ENCODE measurements at places on chromosomes 3 and 15.

DNA sequence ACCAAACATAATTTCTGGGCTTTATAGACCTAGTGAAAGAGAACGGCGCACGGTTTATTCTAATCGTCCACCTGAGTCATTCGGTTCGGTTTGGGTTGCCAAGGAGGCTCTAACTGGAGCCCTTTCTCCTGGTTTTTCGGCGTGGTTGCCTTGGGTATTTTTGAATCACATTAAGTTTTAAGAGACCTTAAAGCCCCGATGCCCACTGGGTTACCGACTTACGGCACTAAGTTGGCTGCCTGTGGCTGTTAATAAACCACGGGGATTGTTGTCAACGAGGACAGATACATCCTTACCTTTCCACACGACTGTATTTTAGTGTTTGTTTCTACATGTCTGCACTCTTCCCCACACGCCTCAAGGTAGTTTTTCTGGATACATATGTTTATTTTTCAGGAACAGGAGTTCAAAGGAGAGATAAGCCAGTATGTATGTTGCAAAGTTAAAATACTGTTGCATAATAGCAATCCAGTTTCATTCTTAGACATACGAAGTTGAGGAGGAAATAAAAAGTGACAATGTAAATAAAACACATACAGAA, 1.2 kb upstream of the ANP32A start:
- no peak for DNase-seq

DNA sequence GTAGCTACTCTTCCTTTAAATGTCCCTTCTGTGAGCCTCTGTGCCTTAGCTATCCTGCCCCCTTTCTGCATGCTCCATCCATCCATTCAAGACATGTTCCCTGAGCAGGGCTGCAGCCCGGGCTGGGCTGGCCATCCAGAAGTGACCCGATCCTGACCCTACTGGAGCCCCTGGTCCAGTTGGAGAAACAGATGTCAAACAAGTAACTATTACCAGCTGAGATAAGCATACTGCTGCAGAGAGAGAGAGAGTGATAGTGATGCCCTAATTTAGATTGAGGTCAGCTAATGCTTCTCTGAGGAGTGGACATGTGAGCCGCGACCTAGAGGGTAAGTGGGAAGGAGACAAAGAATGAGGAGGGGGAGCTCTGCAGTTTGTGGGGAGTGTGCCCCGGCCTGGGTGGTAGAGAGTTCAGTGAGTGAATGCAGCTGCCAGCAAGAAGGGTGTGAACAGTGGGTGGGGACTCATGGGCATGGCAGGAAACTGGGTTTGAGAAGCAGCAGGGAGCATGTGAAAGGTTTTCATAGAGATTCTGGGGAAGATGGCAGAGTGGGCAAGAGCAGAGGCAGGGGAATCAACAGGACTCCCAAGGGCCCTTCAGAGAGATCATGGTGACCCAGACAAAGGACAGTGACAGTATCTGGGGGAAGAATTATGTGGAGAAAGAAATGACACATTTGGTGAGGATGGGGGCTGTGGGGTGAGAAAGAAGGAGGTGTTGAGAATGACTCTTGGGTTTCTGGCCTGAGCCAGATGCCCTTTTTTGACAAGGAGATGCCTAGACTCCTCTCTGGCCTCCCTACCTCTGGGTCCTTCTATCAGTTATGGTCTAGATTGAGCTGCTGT, 44.9 kb downstream of the CHCHD6 start:
- no peak for DNase-seq

DNA sequence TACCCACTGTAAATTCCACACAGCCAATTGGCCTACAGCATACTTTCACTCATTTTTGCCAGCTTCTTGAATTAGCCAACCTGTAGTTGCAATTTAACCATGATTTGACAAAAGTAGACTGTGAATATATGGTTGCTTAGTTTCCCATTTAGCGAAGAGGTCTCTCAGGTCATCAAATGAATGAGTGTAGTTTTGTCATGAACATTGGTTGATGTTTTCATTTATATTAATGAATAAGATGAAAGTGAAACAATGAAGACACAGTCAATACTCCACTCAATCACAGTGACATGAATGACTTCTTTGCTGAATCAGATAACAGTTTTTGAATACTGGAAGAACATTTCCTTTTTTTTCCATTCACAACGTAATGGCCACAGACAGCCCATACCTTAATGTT, 15.3 kb upstream of the FAM3D start:
- no peak for DNase-seq

DNA sequence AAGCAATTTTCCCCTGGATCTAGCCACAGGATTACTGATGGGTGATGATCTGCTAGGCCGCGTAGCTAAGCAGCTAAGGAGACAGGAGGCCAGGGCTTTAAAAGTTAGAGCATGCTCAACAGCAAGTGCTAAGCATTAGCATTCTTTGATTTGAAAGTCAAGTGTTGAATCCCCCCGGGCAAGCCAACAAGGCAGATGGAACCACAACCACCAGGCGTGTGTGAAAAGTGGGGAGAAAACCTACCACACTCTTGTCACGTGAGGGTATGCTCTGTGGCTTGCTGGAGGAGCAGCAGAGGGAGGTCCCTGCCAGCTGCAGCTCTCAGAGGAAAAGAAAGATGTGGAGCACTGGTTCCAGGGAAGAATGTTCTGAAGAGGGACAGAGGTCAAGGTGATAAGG, 20.9 kb downstream of the SLC51A start:
- DNase-seq, result no peak

GRCh38 chr3:112755845-112756613, 90.6 kb downstream of the CD200R1L start:
- no peak for DNase-seq

- no peak for DNase-seq
Measured at GRCh38 chr3:7385635-7386034, 524.7 kb downstream of the GRM7 start.

DNA sequence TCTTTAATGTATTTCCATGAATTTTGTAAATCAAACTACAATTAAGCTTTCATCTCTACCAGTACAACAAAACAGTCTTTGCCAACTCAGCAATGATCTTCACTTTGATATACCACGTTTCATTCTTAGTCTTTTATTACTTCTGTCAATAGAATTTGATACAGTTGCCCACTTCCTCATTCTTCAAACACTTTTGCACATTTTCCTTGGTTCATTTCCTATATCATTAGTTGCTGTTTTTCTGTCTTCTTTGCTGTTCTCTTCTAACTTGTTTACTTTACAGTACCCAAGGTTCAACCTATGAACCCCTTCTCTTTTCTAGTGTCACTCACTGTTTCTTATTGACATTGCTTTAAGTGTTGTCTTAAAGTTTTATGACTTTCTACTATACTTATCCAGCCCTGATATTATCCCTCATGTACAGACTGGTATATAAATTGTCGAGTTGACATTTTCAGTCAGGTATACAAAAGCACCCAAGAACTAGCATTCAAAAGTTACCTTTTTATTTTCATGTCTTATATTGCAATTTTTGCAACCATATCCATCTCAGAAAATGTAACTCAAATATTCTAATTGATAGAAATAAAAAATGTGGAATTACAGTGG, 903.1 kb downstream of the NSUN3 start:
- no peak for DNase-seq

DNA sequence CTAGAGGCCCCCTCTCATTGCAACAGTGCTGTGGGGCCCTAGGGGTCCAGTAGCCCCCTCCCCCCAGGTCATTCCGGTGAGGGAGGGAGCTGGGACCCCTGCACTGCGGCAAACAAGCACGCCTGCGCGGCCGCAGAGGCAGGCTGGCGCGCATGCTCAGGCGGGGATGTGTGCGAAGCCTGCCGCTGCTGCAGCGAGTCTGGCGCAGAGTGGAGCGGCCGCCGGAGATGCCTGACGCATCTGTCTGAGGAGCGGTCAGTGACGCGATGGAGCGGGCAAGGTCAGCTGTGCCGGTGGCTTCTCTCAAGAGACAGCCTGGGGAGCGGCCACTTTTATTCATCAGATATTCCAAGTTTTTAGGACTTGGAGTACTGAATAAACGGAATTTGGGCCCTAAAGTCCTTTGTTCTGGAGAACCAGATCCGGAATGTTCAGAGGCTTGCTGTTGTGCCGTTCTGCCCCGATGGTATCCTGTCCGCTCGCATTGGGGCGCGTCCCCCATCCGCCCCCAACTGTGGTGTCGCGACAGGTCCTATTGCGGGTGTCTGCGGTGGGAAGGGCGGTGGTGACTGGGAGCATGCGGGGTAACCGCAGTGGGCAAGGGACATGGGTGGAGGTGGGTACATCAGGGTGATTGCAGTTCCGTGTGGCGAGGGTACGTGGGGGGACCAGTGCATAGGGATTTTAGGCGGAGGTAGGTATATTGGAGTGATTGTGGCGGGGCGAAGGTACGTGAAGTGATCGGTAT, at the start of the genes SNRPN and SNURF:
Gene SNRPN (plus strand): TSS at position 205 of the 748 bp plus-strand sequence. CDS start 19,467 bp downstream, outside the sequence.
Gene SNURF (plus strand): TSS at position 205 of the 748 bp plus-strand sequence. CDS start 62 bp downstream, at position 267.
- DNase-seq, result peak; percentile 68

DNA sequence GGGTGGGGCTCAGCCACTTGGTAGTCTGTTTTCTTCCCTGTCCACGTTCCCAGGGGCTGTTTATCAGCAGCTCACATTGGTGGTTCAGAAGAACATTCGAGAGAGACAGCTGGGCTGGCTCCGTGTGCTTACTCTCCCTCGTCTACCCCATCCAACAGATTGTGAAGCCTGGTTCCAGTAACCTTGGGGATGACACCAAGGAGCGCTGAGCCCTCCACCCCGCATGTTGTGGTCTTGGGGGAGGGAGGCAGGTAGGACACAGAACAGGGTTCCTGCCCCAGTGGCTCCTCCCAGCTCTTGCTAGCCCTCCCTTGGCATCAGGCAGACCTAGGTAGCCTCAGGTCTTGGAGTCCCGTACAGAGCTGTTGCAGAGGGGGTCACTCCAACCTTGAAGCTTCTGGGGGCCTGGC, 33.1 kb downstream of the KLF13 start:
- no peak for DNase-seq

DNA sequence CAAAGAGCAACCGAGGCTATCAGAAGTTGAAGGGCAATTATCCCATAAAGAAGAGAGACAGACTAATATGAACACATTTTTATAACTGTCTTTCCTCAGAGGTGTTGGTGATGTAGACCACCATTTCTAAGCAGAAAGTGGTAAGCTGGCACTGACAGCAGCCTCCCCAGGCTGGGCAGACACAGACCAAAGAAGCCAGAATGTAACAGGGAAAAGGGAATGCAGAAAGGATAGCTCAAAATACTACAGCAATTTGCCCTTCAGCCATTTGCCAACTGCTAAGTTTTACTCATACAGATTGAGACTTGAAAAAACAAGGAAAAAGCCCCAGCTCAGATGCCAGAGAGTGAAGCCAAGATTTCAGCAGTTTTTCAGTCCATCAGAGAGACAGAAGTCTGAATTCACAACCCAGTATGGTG, 73.5 kb upstream of the ABI3BP start:
- DNase-seq, result no peak

GRCh38 chr3:170806141-170806540, 63.9 kb downstream of the RPL22L1 start:
- DNase-seq, result no peak

DNA sequence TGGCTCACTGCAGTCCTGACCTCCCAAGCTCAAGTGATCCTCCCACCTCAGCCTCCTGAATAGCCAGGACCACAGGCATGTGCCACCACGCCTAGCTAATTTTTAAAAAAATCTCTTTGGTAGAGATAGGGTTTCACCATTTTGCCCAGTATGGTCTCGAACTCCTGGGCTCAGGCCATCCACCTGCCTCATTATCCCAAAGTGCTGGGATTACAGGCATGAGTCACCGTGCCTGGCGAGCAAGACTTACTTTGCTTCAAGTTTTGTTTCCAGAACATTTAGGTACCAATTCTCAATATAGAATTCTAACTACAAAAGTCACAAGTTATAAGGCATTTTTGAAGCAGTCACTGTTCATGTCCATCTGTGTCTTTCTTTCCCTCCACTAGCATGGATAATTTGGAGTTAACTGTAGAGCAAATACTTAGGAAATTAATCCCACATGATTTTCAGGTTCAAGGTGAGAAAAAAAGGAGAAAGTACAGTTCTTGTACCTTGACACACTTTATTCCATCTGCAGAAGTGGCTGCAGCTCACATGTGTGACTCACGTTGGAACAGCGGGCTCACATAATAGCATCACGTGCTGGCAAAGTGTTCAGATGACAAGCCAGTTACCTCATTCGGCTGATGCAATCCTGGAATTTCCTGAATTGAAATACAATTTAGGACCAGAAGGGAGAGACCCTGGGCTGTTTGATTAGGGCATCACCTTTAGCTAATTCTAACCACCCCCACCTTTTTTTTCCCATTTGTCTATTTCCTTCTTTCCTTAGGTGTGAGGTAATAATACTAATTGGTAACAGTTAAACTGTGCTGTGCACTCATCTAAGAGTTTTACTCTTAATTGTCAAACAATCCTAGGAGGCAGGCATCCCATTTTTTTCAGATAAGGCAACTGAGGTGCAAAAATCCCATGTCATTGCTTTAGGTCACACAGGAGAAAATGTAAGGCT, 46.9 kb upstream of the NEDD4 start:
- peak; percentile 7 for DNase-seq

DNA sequence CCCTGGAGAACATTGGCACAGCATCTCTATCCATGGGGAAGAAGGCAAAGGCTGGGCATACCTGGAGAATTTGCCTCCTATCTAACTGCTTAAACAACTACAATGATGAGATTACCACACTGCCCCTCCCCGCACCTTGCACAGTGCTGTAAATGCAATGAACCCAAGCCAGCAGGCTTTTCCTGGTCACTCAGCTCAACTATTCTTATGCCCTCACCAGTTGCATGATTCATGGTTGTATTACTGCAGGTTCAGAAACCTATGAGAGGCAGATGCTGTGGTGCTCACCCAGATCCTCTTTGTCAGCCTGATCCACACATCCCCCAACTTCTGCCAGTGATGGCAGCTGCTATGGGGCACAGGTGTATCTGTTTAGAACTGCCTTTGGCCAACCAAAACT, 77.7 kb upstream of the STAC start:
- DNase-seq, result no peak

DNA sequence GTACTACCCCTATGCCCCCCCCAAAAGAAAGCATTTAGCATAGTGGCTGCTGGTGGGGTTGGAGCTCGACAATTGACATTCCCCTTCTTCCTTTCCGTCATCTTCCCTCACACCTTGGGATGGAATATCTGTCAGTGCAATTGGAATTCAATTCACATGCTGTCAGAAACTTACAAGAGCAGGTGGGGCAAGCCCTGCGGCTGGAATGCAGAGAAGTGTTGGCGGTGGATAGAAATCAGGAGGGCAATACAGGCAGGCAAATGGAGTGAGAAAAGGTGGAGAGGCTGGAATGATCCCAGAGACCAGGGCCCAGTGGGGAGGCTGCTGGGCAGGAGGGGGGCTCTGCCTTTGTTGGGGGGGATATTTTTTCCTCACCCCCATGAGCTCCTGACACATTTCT, 44.1 kb downstream of the FAM3D start:
- no peak for DNase-seq

- no peak for DNase-seq
Measured at GRCh38 chr15:88949734-88950400, 36.7 kb upstream of the MFGE8 start.

- DNase-seq, result no peak
Measured at GRCh38 chr3:118435851-118436350, 598.7 kb downstream of the IGSF11 start.

GRCh38 chr3:172530566-172530965, 7.3 kb upstream of the TNFSF10 start:
- no peak for DNase-seq

GRCh38 chr15:31957581-31957980, 72.7 kb upstream of the CHRNA7 start:
- DNase-seq, result no peak
